ENCODE measurements at places on chromosomes 3 and 15. TPM values are rescaled to one million over a fixed set of nuclear protein-coding genes. Genes with fewer than 3 reads are reported as not detected.

DNA sequence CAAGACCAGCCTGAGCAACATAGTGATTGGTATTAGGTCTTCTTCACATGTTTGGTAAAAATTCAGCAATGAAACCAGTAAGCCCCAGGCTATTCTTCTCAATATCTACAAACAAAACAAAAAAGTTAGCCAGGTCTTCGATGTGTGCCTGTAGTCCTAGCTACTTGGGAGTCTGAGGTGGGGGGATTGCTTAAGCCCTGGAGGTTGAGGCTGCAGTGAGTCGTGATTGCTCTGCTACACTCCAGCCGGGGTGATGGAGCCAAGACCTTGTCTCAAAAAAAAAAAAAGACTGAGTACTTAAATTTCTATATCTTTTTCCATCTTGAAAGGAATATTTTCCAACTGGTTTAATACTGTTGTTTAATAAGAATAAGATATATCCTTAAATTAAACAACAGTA is 106.8 kb downstream of the MBNL1 start:
- DNase-seq, result no peak

DNA sequence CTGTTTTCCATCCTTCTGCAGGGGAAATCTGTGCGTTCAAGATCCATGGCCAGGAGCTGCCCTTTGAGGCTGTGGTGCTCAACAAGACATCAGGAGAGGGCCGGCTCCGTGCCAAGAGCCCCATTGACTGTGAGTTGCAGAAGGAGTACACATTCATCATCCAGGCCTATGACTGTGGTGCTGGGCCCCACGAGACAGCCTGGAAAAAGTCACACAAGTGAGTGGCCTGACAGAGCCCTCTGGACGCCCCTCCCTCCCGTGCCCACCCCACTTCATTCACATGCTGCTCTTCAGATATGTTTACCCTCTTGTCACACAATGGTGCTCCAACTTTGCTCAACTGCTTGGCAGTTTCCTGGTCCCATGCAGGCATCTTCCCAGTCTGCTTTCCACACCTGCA is 274.3 kb upstream of the TRIM42 start:
- no peak for DNase-seq

Gene RETNLB
- not detected for total RNA-seq

DNA sequence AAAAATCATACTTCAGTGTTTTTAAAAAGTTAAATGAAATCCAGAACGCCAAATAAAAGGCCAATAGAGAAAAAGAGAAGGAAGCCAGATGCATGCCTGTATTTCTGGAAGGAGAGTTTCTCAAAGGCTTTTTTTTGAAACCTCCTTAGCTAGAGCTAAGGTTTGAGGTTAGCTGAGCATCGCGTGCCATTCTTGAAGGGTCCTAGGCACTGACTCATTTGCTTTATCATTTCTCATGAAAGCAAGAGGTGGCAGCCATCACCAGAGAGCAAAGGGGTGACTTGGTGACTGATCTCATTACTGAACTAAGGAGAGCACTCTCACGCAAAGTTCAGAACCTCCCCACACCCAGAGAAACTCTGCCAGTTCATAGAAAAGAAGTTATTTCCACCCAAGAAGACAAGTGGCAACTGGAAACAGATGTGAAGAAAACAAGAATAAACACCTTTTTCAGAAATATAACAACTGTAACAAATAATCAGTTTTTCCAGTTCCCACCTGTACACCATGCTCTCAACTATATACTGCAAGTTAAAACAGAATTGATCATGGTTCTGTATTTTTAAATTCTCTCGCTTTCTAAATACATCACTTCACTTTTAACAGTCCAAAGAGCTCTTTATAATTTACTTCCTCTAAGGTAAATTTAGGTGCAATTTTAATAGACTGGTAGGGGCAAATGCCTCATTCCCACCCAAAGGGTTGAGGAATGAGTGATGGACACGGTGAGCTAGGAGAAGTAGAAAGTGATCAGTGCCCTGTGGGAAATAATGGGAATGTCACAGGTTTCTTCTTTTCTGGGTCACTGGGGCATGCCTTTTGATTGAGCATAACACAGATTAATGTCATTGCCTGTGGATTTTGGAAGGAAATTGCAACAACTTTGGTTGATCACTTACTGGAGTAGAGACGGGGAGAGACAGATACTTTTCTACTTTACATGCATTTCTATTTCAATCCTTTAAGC is 24.7 kb downstream of the GPR15 start:
- no peak for DNase-seq

Gene GNB4
- total RNA-seq, result 31.0 TPM

GRCh38 chr15:82810061-82810889 is 847 bp downstream of the WHAMM start:
- peak; percentile 73 for DNase-seq

Gene OCA2
- 2.5 TPM for total RNA-seq

DNA sequence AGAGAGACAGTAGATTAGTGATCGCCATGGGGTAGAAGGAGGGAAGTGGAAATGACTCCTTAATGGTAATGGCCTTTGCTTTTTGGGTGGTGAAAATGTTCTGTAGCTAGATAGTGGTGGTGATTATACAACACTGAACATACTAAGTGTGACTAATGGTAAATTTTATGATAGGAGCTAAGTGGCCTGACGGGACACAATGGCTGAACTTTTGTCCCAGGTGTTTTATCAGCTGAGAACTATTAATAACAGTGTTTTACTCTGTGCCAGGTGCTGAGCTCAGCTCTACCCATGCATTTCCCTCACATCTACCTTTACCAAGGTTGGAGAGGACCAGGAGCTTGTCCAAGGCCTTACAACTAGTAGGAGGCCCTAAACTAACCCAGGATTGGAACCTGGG is 66.8 kb downstream of the TRIM71 start:
- no peak for DNase-seq

Gene STAB1
- 379 TPM for total RNA-seq

DNA sequence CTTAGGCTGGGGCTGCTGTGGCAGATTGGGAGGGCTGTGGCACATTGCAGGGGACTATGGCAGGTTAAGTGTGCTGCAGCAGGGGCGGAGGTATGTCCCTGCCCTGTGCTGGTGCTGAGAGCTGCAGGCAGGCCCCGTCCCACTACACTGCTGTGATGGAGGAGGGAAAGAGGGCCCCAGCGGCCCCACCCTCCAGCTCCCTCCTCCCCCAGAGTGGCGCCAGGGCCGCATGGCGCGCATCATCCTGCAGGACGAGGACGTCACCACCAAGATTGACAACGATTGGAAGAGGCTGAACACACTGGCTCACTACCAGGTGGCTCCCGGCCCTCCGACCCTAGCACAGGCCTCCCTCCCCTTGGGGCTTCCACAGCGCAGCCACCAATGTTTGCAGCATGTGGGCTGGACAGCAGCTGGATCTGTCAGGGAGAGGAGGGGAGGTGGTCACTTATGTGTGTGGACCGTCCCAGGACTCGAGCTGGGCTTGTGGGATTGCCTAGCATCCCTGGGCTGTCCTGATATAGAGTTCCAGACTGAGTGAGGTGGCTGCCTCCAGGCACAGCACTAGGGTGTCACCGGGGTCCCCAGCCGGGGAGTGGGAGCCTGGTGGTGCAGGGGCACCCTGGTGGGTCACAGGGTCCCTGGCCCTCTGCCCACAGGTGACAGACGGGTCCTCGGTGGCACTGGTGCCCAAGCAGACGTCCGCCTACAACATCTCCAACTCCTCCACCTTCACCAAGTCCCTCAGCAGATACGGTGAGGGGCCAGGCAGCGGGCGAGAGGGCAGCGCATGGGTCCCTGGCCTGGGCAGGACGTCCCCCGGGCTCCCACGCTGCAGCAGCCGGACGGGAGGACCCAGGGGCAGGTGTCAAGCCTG is 46.1 kb downstream of the PLXNA1 start:
- no peak for DNase-seq

Gene CX3CR1
- total RNA-seq, result 4.4 TPM

Gene ZNF662
- 12.8 TPM for total RNA-seq

Measured in kidney (tissue), 22 donors.